Stomach (tissue), 19 donors: ENCODE measurements at places on chromosomes 16 and 17. TPM values are rescaled to one million over a fixed set of nuclear protein-coding genes. Genes with fewer than 3 reads are reported as not detected.

CDH13 gene
- total RNA-seq: 2.6 TPM

NACA2 gene
- total RNA-seq: not detected

- no peak for DNase-seq
Observed at GRCh38 chr17:2723505-2723996, 12.0 kb upstream of the CLUH start.

FSCN2 gene
- 21.7 TPM for total RNA-seq

KRTAP3-1 gene
- total RNA-seq: not detected

DNA sequence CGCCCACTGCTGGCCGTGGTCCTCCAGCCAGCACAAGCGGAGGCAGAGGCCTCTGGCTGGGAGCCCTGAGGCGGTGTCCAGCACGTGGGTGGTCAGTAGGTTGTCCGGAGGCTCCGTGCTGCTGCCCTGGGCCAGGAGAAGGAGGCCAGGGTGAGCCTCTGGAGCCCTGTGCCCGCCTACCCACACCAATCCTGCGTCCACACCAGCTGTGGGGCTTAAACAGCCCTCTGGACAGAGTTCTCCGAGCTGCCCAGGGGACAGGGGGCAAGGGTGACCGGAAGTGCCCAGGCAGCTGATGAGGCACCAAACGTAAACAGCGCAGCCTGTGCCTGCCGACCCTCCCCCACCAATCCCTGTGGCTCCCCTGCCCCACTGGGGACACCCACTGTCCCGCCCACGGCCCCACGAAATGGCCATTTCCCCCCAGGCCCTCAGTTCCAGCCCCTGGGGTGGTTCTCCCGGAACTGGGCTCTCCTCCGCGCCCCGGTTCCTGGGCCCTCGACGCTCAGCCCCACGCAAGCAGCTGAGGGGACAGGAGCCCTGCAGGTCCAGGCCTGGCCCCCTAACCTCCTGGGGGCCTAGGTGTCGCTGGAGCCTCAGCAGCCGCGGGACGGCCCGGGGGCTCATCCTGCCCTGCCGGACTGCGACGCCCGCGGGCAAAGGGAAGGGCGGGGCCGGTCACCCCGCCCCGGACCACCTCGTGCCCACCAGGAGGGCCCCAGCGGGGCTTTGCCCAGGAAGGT lies 27.9 kb upstream of the DBNDD1 start:
- DNase-seq: peak; percentile 80

GRCh38 chr16:19559242-19559910 lies 3.9 kb downstream of the VPS35L start:
- peak; percentile 80 for DNase-seq

RUNDC3A gene
- not detected for total RNA-seq
